ENCODE measurements at places on chromosomes 4 and X.

DNA sequence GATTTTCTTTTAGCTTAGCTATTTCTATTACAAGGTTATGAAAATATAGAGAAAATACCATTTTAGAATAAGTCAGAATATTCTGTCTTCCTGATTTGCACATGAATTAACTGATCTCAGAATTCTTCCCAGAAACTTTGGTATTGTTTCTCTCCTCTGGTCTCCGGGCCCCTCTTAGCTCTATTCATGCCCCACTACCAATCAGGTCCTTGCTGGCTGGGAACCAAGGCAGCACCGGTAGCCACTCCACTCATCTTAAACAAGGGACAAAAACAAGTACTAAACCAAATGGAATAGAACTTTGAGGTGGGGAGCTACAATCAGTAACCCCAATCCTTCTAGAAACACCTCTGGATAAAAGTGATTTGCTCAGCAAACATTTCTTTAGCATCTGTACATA is 64.3 kb downstream of the GPC3 start:
- peaks cover 14% of the 10 kb centered on the region for H3K27me3 ChIP-seq
- no peak overlapping the region for H3K27ac ChIP-seq
- DNase-seq, result no peak

- no peaks in the 10 kb centered on the region for H3K36me3 ChIP-seq
- H3K27ac ChIP-seq, result no peak overlapping the region
- DNase-seq, result no peak
- H3K4me3 ChIP-seq, result no peak overlapping the region
Observed at GRCh38 chrX:153366878-153367538, 33.1 kb downstream of the ZNF275 start.

DNA sequence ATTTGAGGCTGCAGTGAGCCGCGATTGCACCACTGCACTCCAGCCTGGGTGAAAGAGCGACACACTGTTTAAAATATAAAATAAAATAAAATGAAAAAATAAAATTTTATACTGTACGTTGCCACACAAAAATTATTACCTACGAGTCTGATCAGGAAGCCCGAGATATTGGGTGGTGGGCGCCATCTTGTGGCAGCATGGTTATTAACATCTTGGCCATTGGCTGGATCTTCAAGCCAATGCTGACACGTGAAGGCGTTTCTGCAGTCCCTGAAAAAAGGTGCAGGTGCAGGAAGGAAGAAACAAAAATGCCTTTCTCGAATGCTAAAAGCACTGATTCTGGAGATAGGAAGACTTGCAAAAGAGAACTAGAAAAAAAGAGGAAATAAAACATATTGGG is 4.9 kb upstream of the TLR8 start:
- H3K27me3 ChIP-seq, result peaks cover 66% of the 10 kb centered on the region
- peaks cover 8% of the 10 kb centered on the region for H3K4me1 ChIP-seq
- no peak overlapping the region for H3K27ac ChIP-seq
- no peaks in the 10 kb centered on the region for H3K36me3 ChIP-seq
- DNase-seq, result peak; percentile 77

DNA sequence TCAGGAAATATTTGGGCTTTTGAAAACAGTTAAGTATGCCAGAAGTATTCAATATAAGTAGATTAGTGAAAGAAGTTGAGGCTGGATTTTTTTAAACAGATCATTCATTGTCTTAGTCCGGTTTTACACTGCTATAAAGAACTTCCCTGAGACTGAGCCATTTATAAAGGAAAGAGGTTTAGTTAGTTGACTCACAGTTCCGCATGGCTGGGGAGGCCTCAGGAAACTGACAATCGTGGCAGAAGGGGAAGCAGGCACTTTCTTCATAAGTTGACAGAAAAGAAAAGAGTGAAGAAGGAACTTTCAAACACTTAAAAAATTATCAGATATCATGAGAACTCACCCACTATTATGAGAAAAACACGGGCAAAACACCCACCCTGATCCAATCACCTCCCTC is 31.1 kb upstream of the CYLC1 start:
- peaks cover 8% of the 10 kb centered on the region for H3K27me3 ChIP-seq
- no peak overlapping the region for H3K27ac ChIP-seq
- H3K4me1 ChIP-seq, result no peaks in the 10 kb centered on the region
- no peak overlapping the region for H3K4me3 ChIP-seq

DNA sequence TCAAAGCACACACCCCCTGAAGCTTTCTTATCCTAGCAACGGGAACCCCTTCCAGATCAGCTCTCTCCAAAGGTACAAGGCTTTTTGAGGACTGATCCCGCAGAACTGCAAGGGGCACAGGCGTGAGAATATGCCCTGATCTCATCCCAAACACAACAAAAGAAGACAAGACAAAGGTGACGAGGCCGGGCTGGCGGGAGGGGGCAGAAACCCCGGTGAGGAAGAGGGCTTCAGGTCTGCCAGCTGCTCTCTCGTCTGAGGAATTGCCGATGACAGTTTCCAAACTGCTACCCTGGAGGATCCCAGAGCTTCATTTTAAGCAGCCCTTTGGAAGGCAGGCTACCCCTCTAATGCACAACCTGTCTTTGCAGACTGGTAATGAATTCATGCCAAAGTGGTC is 3.4 kb downstream of the HCFC1 start:
- peak overlapping the region; percentile 100 for H3K4me3 ChIP-seq
- peaks cover 81% of the 10 kb centered on the region for H3K36me3 ChIP-seq
- H3K27me3 ChIP-seq, result no peaks in the 10 kb centered on the region
- no peak for DNase-seq

DNA sequence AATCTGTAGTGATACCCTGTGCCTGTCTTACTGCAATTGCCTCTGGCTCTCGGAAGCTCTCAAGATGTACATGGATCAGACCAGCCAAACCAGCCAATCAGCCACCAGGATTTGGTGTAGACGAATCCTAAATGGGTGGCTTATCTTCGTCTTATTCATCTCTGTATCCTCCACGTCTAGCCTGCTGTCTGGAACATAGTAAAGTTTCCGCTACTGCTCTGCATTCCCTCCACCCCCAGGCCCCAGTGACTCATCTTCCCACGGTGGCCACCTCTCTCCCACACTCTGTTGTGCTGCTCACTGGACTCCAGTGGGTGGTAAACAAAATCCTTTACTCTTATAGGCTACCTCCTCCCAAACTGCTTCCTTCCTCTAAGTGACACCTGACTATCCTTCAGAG is 37.8 kb downstream of the SEPTIN6 start:
- DNase-seq, result peak; percentile 72
- peak overlapping the region; percentile 17 for H3K4me3 ChIP-seq
- H3K36me3 ChIP-seq, result peaks cover 86% of the 10 kb centered on the region
- peak overlapping the region; percentile 92 for H3K27ac ChIP-seq

DNA sequence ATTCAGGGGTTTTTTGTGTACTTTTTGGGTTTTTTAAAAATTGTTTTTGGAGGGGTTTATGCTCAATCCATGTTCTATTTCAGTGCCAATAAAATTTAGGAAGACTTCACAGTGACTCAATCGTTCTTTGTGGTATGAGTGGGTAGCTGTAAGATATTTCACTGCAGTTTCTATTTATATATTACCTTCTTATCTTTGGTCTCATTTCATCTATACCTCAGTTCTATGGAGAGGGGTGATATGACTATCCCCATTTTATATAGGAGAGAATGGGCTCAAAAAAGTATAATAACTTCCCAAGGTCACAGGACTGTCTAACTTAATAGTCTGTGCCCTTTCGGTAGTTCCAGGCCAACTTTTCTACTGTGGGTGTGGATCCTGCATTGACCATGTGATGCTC is 74.4 kb downstream of the MSN start:
- H3K36me3 ChIP-seq, result peaks cover 68% of the 10 kb centered on the region
- peak overlapping the region; percentile 85 for H3K27ac ChIP-seq
- DNase-seq, result no peak
- peaks cover 55% of the 10 kb centered on the region for H3K4me1 ChIP-seq
- H3K4me3 ChIP-seq, result no peak overlapping the region

DNA sequence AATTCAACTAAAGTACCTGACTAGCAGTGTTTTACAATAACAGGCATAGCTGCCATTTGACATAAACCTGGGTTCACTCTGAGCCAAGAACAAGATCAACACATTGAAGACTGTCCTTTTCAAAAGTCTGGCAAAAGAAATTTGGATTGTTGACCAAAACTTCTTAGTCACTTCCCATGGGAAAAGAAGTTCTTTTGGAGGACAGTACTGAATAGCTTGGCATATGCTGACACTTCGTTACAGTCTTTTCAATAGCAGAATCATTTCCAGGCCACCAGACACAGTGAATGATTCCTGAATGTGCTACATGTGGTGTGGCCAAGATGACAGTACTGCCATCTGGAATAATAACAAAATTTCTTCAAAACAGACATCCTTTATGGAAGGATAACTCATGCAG is 560.3 kb downstream of the GRID2 start:
- no peak overlapping the region for H3K27ac ChIP-seq
- no peaks in the 10 kb centered on the region for H3K27me3 ChIP-seq
- no peaks in the 10 kb centered on the region for H3K36me3 ChIP-seq
- DNase-seq, result no peak
- no peak overlapping the region for H3K4me3 ChIP-seq

DNA sequence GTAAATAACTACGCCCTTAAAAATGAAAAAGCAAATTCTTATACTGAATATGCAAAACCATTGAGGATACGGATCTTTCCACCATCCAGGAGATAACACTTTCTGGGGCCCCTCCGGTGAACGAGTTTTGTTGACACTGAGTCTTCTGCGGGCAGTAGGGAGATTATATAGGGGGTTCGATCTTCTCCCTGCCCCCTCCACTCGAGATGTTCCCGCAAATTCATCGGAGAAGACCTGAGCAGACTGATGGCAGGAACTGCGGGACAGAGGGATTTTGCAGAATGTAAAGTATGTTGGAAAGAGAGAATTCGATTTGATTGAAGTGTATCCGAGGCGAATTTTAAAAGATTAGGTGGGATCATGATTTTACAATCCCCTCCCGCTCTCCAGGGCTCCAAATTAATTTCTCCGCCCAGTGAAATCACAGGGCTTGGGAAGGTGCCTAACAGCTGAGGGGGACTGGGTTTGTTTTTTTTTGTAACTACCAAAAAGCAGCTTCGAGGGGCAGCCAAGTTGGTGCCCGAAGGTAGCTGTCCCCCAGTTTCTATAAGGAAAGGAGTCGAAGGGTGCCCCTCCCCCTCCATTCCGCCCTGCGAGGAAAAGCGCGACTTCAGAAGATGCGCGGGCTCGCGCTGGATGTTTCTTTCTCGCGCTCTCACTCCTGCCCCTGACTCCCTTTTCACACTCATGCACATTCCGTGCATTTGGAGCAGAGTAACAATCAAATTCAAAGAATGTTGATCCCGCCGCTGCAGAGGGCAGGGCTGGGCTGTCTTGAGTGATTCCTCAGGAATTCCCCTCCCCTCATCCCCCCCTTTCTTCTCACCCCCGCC is 1.2 kb downstream of the TMEM255A start:
- H3K36me3 ChIP-seq, result no peaks in the 10 kb centered on the region
- peak overlapping the region; percentile 68 for H3K27ac ChIP-seq
- no peak for DNase-seq
- peaks cover 84% of the 10 kb centered on the region for H3K27me3 ChIP-seq
- H3K4me3 ChIP-seq, result peak overlapping the region; percentile 81

- H3K4me3 ChIP-seq, result no peak overlapping the region
- peak overlapping the region; percentile 61 for H3K27ac ChIP-seq
- H3K4me1 ChIP-seq, result peaks cover 50% of the 10 kb centered on the region
- H3K36me3 ChIP-seq, result no peaks in the 10 kb centered on the region
- H3K27me3 ChIP-seq, result peaks cover 5% of the 10 kb centered on the region
Observed at GRCh38 chrX:79100791-79101484, 43.5 kb upstream of the GPR174 start.
